ENCODE measurements at places on chromosomes 1 and 21. TPM values are rescaled to one million over a fixed set of nuclear protein-coding genes. Genes with fewer than 3 reads are reported as not detected.
A peak's percentile ranks its signal among the peaks of the same experiment; 100 is the strongest.

DNA sequence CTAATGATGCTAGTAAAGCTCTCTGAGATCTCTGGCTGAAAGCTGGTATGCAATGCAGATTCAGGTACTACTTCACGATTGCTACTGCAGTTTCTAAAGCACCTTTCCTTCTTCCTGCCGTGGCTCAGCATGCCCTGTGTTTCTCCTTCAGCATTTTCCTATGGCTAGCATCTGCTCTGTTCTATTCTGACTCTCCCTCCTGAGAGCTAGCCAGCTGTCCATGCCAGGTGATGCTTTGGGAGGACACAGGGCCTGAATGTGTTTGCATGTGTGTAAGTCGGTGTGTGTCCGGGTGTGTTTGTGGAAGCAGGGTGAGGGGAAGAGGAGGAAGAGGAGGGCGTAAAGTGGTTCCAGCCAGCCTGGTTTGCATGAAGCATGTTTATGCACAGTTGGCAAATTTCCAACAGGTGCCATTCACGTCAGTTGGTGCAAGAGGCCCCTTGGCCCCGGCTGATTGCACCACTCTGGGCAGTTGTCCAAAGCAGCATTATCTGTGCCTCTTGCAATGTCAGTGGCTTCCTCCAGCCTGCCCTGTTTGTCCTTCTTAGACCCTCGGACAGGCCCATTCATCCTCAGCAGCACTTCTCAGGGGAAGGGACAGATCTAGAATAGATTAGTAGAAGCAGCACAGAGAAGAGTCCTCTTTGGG is 433.3 kb downstream of the DISC1 start:
- no peak for DNase-seq

- DNase-seq: no peak
Measured at GRCh38 chr1:158274797-158275196, 14.9 kb upstream of the CD1C start.

RAP1GAP gene
- 4.5 TPM for total RNA-seq

DNA sequence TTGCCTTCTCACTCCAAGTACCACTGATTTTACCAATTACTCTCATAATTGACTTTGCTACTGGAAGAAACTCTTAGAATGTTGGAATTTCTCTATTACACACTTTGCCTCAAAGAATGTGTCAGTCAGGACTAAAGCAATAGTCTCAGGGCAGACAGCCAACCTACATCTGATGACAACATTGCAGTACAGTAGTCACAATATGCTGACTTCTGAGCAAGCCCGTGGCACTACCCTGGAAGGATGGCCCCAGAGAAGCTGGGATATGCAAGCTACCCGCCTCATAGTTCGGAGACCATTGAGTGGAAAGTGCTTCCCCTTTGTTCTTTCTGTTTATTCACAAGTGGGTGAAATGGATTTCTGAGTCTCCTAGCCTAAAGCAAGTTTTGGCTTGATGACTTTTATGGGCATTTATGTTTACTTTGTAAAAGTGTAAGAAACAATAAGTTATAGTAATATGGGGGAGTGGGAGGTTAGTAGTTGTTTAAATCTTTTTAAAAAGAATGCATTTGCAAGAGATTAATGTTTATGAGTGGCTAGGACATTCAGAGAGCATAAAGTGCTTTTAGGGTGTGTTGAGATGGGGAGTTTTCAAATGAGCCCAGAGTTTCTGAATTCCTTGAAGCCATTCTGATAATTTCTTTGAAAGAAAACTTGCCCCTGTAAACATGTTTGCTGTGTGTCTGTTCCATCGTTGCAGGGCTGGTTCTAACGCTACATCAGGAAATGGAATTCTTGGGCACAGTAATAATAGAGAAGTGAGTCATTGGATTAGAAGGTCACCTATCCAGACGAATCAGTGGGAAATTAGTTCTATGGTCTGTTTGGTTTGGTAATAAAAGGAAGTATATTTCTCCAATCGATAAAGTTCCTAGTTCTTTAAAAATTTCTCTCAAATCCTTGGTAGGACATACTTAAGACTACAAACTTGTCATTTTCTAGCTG is 63.8 kb downstream of the LMO4 start:
- DNase-seq: no peak

MIXL1 gene
- not detected for total RNA-seq

CXADR gene
- total RNA-seq: 25.5 TPM

GRCh38 chr1:228765168-228765946 is 30.1 kb downstream of the RHOU start:
- no peak for DNase-seq

DNA sequence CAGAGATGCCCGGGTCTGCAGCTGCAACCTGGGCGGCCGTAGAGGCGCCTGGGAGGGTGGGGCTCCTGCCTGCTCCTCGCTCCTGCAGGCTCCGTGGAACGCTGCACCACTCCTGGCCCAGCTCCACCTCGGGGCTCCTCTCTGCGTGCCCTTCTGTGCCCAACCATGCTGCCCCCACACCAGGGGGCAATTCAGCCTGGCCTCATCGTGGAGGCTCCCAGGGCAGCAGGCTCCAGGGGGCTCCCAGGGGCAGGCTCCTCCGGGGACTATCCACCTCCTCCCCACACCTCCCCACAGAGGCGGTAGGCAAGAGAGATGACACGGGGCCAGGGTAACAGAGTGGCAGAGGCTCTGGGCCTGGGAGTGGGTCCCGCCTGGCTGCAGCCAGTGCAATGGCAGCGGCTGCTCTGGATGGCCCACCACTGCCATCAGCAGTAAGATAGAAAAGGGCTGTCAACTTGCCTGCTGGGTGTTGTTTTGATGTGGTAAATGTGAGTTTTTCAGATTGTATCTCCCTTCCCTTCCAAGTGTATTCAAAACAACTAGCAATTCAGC is 22.4 kb upstream of the LRRC8C start:
- no peak for DNase-seq

SLC22A15 gene
- total RNA-seq: 10.3 TPM

GRCh38 chr1:21537511-21537931 is 28.3 kb downstream of the ALPL start:
- peak; percentile 78 for DNase-seq

CLCA4 gene
- total RNA-seq: not detected

DNA sequence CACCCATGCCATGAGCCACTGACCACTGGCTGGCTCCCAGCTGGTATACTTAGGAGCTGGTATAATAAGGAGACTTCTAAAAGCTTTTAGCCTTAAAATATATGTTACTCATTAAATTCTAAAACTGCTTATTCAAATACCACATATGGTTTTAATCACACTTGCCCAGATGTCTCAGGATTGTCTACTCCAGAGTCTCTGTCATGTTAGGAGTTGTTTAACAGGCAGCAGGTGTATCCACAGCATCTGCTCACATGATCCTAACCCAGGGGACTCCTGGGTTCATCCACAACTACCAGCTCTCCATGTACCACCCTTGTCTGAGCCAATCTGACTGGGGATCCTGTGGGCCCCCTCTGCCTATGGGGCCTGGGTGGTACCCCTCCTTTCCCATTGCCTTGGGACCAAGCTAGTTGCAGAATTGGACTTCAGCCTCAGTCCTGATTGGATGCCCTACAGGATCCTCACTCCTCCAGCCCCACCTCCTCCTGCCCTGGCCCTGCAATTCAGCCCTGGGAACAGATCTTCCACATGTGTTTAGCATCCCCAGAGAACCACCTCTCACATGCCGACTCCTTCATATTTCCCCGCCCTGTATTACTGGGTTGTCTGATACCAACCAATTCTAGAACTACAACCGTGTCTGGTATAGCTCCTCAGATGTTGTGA is 61.3 kb downstream of the BCAR3 start:
- no peak for DNase-seq

DNA sequence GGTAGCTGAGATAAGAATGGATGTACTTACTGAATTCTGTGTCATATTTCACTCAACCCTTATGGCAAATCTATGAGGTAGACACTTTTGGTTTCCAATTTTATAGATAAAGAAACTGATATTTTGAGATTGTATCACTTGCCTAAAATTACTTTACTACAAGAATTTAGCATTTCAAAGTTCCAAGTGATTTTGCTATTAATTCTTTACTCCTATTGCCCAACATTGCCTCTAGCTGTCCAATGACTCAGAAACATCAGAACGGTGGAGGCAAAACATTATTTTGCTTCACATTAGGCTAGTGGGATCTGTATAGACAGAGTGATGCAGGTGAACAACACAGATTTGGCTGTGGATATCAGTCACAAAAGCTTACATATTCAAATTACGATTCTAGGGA is 747.2 kb upstream of the NEGR1 start:
- DNase-seq: no peak

DNA sequence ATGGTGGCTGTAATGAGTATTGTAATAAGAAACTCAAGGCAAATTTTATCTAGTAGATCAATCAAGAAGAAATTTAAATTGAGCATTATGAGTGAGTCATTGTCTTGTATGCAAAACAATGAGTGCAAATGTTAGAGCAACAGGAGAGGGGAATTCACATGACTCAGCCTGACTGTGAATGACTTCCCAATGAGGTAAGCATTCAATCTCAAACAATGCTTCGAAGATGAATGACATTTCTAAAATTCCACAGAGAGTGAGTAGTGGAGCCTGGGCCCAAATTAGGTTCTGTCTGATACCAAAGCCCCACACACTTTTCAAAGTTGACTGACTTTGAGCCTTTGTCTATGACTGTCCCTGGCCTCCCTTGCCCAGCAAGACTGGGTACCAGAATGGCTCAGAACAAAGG is 738.0 kb downstream of the PTPRU start:
- DNase-seq: no peak

OR10J1 gene
- not detected for total RNA-seq

NUDT17 gene
- total RNA-seq: 3.3 TPM

MRAP gene
- 1.4 TPM for total RNA-seq

GRCh38 chr1:156868341-156868740 is 7.7 kb downstream of the NTRK1 start:
- DNase-seq: peak; percentile 57

- DNase-seq: no peak
Measured at GRCh38 chr1:90134175-90134955, 139.5 kb downstream of the ZNF326 start.

GRCh38 chr1:97245682-97246081 is 524.1 kb downstream of the PTBP2 start:
- DNase-seq: no peak

Data from Right ventricle myocardium inferior (tissue), 1 donor.